ENCODE measurements at places on chromosomes 11 and 22. TPM values are rescaled to one million over a fixed set of nuclear protein-coding genes. Genes with fewer than 3 reads are reported as not detected.

DNA sequence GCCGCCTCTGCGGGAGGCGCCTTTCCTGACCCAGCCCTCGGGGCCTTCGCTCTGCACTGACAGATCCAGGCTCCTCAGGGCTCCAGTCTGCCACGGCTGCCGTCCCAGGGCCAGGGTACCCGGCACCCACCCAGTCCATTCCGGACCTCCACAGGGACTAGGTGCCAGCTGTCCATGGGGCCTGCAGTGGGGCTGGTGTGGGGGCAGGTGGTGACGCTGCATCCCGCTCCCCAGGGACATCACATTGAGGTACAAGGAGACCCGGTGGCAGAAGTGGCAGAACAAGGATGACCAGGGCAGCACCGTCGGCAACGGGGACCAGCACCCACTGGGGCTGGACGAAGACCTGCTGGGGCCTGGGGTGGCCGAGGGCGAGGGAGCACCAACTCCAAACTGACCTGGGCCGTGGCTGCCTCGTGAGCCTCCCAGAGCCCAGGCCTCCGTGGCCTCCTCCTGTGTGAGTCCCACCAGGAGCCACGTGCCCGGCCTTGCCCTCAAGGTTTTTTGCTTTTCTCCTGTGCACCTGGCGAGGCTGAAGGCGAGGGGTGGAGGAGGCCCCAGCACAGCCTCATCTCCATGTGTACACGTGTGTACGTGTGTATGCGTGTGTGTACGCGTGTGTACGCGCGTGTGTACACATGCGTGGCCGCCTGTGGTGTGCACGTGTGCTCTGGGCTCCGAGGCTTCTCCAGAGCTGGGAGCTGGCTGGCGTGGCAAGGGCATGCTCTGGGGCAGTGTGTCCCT is 16.7 kb downstream of the RNH1 start:
- no peak for DNase-seq

GRCh38 chr11:87179621-87180020 is 141.9 kb downstream of the TMEM135 start:
- DNase-seq, result no peak

GRCh38 chr11:35352077-35352888 is 67.1 kb downstream of the SLC1A2 start:
- DNase-seq, result peak; percentile 29

- peak; percentile 6 for DNase-seq
Observed at GRCh38 chr11:83816572-83817187, 530.5 kb upstream of the CCDC90B start.

NXPE2 gene
- total RNA-seq, result not detected

CDC42BPG gene
- 7.4 TPM for total RNA-seq
